Mammary epithelial cell (primary cell): ENCODE measurements at places on chromosomes 2 and 18. TPM values are rescaled to one million over a fixed set of nuclear protein-coding genes. Genes with fewer than 3 reads are reported as not detected.

The CD8B gene
- not detected in 2 replicates for total RNA-seq

The BCL11A gene
- 4.4 and 12.7 TPM in 2 replicates for total RNA-seq

The FAM237A gene
- total RNA-seq, result not detected

The PIAS2 gene
- total RNA-seq, result 25.6 and 30.1 TPM in 2 replicates

The CRYGC gene
- total RNA-seq, result 0.52 TPM in 1 of 2 replicates, not detected in the other
